SJCRH30 (cell line): ENCODE measurements at places on chromosomes 5 and 9.

GRCh38 chr5:156155598-156155997, 171.4 kb upstream of the SGCD start:
- DNase-seq = no peak

GRCh38 chr5:16935231-16936149, 598 bp downstream of the MYO10 start:
- peak; percentile 4 for DNase-seq

GRCh38 chr5:155282503-155283107, 269.1 kb downstream of the KIF4B start:
- no peak for DNase-seq

DNA sequence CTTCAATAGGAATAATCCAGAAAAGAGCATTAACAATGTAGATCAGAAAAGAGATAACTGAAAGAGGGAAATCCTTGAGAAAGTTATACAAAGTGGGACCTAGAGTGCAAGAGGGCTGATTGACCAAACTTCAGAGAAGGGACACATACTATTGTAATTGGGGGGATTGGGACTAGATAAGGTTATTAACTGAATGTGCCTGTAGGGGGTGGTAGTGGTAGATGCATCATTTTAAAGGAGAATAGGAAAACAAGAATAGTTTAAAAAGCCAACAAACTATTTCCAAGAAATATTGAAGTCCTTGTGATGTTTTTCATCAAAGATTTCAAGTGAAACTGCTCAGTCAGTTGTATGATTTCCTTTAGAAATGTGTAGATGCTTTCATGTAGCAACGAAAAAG, 468.5 kb downstream of the TAF11L14 start:
- no peak for DNase-seq

DNA sequence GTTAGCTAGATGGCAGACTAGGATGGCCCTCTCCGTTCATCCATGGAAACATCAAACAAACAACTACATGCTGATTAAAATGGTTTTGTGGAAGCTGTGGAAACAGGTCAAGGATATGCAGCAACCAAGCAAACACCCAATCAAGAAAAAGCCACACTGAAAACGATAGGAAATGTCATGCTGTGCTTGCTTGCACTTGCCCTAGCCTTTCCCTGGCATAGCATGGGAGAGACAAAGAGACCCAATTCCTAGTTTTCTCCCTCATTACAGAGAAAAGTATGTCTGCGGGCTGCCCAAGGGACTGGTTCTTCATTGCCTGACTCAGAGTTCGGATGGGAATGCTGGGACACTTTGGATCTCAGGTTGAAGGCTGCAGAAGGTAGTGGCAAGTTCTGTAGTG, 98.7 kb downstream of the FANCC start:
- no peak for DNase-seq

- DNase-seq = no peak
Observed at GRCh38 chr9:123225995-123226394, 42.4 kb downstream of the STRBP start.

GRCh38 chr9:91500509-91501014, 76.9 kb upstream of the NFIL3 start:
- no peak for DNase-seq

DNA sequence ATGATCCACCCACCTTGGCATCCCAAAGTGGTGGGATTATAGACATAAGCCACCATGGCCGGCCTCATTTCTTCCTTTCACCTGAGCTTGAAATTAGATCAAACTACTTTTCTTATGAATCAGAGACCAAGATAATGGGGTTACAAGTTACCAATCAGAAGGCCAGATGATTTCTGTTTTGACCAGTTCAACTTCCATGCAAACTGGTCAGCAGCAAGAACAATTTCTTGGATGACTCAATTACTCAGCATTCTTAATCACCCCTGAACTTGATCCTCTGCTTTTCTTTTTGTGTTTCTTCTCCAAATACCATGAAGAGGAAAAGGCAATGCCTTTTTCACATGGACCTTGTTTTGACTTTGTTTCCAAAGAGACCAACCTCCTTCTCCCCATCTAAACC, 10.0 kb upstream of the PLIN2 start:
- no peak for DNase-seq

- no peak for DNase-seq
Observed at GRCh38 chr9:126617823-126618165, 4.1 kb downstream of the LMX1B start.

DNA sequence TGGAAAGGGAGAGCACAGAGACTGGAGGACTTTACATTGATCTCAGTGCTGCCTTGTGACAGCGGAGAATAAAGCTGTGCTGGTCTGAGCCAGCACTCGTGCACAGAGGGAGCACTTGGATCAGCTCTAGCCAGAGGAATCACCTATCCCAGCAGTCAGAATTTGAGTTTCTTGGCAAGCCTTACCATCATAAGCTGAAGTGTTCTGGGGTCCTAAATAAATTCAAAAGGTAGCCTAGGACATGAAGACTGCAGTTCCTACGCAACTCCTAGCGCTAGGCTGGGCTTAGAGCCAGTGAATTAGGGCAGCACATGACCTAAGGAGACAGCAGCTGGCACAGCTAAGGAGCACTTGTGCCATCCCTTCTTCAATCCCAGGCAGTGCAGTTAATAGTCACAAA, 119.5 kb downstream of the HMHB1 start:
- DNase-seq = no peak

- no peak for DNase-seq
Observed at GRCh38 chr5:74945561-74946165, 79.5 kb upstream of the FAM169A start.

- no peak for DNase-seq
Observed at GRCh38 chr9:71965403-71965802, 54.0 kb downstream of the C9orf85 start.

- DNase-seq = no peak
Observed at GRCh38 chr5:149719666-149720065, 10.4 kb upstream of the PPARGC1B start.

DNA sequence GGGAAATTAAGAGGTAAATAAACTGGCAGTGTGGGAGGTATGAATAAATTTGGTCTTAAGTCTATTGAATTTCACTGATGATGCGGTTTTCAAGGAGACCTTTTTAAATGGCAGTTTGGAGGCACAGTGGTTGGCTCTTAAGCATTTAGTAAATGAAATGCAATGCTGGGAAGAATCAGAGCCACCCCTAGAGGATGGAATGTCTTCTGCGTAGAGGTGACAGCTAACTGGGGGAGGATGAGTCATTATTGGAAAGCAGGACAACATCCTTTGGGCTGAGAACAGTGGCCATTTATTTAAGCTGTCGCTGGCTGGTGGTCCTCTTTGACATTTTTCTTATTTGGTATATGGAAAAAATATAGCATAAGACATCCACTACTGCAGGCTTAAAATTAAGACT, 163.2 kb downstream of the SH3GL2 start:
- no peak for DNase-seq

- DNase-seq = no peak
Observed at GRCh38 chr5:93120051-93120450, 461.0 kb downstream of the NR2F1-AS1 start.

GRCh38 chr9:100131875-100132430, 32.9 kb downstream of the INVS start:
- no peak for DNase-seq

DNA sequence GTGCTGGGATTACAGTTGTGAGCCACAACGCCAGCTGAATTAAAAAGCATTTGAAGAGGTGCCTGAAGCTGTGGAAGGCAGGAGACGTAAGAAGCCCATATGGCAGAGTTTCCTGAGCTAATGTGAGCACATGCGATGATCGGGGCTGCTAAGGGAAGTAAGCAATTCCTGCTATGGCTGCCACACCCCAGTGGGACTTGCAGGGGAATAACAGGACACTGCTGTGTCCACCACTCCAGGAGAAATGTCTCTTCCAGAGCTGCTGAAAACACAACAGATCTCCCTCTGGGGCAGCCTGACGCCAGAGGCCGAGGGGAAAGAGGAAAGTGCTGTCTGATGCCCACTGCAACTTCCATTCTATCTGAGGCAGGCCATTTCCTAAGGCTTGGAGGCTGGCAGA, 46.2 kb upstream of the ANKRD55 start:
- peak; percentile 8 for DNase-seq

DNA sequence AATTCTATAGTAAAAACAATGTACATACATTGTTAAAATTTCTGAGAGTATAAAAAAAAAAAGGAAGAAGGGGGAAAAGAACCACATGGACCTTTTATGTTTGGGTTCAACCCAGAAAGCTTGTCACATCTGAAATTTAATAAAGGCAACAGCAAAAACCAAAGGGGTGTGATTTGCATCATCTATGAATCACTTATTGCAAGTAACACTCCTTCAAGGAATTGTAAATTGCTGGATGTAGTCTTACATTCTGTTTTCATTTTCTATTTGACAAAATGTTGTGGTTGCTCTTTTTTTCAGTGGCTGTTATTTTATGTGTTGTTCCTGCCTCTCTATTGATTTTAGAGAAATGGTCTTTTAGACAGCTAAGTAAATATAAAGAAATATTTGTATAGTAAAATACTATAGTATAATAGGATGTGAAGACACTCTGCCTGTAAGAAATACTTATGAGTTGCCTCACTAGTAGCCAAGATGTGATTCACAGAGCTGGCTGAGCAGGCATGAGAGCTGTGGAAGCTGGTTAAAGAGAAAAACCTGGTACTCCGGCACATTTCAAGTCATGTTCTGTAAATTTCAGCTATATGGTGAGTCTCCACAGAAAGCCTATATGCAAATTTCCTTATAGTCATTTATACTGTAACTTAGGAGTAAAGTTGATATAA, 131.1 kb upstream of the CNTLN start:
- DNase-seq = no peak

DNA sequence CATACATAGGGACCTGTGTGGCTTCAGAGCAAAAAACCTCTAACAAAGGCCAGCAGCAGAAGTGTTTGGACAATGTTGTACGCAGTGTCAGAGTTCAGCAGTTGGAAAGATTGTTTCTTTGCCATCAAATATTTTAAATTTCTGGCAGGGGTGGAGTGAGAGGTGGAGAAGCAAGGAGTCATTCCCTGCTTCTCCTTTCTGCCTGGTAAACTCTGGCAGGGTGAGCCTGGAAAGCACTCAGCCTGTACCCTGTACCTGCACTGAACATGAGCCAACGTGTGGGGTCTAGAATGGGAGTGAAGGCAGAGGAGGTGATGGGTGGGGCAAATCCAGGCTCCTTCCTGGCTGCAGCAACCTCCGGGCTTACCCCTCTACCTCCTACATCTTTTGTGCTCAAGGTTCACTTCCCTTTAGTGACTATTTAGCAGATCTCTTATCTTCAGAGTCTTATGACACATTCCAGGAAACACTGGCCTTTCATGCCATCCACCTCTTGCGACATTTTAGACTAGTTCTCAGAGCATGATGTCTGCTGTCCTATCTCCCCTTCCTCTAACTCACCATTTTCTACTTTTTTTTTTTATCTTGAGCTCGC, 445.0 kb upstream of the PIK3R1 start:
- DNase-seq = no peak

GRCh38 chr9:89562186-89562814, 42.5 kb upstream of the GADD45G start:
- DNase-seq = no peak

DNA sequence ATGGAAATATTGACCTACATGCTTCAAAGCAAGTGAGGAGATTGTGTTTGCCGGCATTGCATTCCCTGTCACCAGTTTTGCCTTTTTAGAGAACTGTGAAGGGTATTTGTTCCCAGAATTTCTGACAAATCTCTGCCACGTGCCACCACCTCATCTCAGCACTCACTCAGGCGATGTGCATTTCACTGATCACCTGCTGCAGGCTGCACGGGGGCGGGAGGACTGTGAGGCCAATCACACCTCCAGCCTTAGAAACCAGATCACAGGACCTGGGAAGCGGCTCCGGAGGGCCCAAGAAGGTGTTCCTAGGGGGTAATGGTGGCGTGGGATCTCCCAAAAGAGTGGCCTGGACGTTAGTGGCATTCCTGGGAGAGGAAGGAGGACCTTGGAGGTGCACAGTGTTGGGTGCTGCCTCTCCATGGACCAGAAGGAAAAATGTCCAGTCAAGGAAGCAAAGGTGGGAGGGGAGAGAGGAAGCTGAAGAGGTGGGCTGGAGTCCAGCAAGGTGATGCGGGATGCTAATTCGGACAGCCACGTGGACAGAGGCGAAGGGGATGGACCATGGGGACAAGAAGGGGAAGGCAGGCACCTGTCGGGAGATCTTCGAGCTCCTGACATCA, 63.6 kb upstream of the OLFM1 start:
- no peak for DNase-seq

- no peak for DNase-seq
Observed at GRCh38 chr5:91925249-91925648, 542.1 kb upstream of the ARRDC3 start.

DNA sequence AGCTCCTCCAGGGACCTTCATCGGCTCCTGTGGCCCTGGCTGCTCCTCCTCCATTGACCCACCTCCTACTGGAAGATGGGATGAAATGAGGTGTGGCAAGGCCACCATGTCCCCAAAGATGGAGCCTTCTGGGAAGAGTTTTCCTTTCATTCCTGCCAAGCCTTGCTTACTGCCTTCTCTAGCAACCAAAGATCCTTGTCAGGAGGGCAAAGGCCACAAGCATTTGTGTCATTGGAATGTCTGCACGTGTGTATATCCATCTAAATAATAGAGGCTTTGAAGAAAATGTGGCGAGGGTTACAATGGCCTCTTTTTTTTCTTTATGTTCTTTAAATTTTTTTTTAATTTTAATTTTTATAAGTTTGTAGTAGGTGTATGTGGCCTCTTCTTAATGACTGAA, 313.6 kb downstream of the ARHGEF28 start:
- DNase-seq = no peak

- DNase-seq = no peak
Observed at GRCh38 chr9:69577123-69577522, 95.0 kb downstream of the APBA1 start.

DNA sequence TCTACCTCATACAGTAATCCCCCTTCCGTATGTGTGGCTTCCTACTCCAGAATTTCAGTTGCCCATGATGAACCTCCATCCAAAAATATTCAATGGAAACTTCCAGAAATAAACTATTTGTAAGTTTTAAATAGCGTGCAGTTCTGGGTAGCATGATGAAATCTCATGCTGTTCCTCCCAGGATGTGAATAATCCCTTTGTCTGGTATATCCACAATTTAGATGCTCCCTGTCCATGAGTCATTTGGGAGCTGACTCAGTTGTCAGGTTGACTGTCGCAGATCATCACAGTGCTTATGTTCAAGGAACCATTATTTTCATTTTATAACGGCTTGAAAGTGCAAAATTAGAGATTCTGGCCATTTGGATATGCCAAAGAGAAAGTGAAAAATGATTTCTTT, 290.1 kb upstream of the CDH9 start:
- no peak for DNase-seq

- DNase-seq = no peak
Observed at GRCh38 chr5:173863359-173863758, 24.8 kb upstream of the CPEB4 start.

DNA sequence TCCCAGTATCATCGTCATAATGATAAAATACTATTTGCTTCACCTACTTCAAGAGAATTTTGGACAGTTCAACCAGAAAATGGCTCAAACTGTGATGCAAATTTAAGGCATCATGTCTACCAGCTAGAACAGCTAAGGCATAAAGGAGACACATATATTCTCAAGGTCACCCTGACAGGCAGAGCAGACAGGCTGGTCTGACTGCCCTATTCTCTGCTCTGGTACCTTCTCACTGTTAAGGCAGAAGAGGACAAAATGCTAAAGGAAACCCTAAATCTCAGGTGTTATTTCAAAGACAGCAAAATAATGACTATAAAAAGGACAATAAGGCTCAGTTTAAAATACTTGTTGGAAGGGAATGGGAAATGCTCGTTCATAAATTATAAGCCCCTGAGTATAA, 87.2 kb downstream of the MRPS27 start:
- no peak for DNase-seq
